ENCODE measurements at places on chromosomes 3 and 15.
A peak's percentile ranks its signal among the peaks of the same experiment; 100 is the strongest.

- DNase-seq = no peak
Observed at GRCh38 chr3:58062472-58062871, 54.2 kb downstream of the FLNB start.

DNA sequence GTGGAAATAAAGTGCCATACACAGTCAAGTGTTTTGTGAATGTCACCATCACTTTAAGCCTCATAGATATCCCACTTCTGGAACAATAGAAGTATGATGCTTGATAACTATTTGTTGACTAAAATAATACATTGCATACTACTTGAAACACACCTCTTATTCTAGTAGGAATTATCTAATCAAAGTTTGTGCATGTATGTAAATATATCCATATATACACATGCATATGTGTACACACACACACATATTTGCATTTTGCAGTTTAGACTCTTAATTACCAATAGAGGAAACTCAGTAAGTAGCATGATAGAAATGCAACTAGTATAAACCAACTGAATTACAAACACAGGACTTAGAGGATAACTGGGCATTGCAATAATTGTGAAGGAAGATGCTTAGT lies 1084.1 kb downstream of the FHIT start:
- no peak for DNase-seq

DNA sequence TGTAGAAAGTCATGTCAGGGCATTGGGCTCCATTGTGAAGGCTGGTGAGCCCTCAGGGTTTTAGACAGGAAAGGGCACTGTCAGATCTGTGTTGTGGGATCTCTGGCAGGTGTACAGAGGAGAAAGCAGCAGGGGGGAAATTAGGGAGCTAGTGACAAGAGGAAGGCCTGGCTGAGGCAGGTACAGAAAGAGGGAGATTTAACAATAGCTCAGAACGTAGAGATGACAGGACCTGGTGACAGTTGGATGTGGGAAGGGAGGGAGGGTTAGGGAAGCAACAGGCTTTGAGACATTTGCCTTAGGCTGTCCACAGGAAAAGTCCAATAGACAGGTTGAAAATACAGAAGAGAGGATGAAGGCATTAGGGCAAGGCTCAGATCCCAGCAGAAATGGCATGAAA lies 288.1 kb downstream of the EPHB1 start:
- no peak for DNase-seq

DNA sequence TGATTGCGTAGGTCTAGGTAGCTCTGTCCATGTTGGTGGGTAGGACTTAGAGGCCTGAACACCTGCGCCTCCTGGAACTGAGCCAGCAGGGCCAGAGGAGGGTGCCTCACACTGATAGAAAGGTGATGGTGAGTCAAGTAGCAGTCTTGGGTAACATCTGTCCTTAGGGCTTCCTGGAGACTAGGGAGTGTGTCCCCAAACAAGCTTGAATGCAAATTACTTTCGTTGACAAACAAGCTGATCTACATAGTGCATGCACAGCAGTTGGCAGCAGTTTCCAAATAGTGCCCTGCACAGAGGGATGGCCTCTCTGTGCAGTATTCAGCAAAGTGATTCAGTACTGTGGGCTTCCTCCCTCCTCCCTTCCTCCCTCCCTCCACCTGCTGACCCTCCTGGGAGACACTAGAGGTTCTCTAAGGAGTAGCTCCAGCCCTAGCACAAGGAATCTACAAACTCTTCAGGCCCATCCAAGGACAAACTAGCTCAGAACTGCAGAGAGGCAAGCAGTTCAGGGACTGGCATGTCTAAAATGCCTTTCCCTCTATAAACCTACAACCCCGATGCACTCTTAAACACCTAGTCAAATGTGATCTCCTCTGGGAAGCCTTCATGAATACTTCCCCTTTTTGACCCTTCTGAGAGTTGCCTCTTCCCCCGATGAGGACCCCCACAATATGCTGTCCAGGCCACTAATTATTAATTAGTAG lies 61.0 kb downstream of the TLE3 start:
- DNase-seq = no peak

DNA sequence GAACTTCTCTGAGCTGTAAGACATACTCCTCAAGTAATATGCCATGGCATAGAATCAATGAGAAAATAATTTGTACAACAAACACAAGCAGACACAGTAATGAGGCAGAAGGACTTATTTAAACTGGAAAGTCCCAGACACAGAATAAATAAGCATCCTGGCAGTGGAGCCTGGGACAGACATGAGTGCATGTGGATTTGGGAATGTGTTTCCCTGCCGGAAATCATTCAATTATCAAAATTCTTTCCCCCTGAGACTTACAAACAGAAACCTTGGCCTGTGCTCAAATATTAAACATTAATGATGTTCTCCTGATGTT lies 520.1 kb downstream of the ROBO1 start:
- no peak for DNase-seq

GRCh38 chr3:42493798-42494151 lies 8.7 kb upstream of the VIPR1 start:
- no peak for DNase-seq

- DNase-seq = no peak
Observed at GRCh38 chr15:64642875-64643274, 132.5 kb downstream of the RBPMS2 start.

DNA sequence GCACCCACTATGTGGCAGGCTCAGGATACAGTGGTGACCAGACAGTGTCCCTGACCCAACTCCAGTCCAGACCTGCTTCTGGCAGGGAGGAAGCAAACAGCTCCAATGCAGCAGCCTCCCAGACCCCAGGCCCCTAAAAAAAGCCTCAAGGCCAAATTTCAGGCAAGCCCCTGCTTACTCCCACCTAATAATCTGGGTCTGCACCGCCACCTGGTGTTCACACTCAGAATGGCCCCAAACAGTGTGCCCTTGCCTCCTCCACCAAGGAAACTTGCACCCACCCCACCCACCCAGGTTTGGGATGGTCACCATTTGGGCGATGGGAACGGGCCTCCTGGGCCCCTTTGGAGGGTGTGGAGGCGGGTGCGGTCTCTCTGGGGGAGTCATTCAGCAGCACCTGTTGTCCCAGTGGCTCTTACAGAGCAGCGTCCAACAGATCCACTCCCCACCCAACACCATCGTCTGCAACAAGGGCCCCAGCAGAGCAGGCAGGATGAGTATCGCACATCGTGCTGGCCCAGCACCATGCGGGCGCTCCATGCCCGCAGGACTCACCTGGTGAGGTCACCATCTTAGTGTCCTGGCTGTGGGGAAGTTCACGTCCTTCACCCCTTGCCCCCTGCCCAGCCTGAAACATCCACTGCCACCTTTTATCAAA lies 17.3 kb downstream of the C3orf18 start:
- DNase-seq = no peak

GRCh38 chr3:194141415-194142155 lies 5.6 kb downstream of the HES1 start:
- DNase-seq = peak; percentile 48

GRCh38 chr15:81809543-81809942 lies 236.3 kb downstream of the MEX3B start:
- DNase-seq = no peak

DNA sequence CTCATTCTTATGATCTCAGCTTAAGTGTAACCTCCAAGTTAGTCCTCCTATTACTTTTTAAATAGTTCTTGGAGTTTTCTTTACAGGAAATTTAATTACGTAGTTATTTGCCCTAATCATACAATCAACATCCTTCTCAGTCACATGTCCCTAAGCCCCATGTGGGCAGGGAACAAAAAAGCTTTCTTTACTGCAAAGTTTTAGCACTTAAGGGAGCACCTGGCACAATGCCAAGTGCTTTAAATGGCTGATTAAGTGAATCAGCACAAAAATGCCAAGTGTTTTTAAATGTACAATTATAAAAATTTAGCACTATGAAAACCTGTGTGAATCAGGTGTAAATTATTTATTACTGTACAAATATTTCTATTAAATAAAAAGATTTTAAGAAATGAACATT lies 445.3 kb downstream of the C3orf38 start:
- no peak for DNase-seq

DNA sequence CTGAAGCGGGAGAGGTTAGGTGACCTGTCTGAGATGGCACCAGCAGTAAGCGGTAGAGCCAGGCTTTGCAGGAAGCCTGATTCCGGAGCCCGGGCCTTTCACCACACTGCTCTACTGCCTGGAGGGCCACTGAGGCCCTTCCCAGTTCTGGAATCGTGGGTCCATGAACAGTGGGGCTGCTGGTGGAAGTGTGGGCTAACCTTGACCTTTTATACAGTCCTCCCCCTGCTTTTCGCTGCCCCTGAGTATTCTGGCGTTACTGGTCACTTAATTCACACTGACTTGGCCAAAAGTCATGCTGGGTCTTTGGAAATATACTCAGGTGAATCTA lies 2.6 kb upstream of the ABTB1 start:
- no peak for DNase-seq

DNA sequence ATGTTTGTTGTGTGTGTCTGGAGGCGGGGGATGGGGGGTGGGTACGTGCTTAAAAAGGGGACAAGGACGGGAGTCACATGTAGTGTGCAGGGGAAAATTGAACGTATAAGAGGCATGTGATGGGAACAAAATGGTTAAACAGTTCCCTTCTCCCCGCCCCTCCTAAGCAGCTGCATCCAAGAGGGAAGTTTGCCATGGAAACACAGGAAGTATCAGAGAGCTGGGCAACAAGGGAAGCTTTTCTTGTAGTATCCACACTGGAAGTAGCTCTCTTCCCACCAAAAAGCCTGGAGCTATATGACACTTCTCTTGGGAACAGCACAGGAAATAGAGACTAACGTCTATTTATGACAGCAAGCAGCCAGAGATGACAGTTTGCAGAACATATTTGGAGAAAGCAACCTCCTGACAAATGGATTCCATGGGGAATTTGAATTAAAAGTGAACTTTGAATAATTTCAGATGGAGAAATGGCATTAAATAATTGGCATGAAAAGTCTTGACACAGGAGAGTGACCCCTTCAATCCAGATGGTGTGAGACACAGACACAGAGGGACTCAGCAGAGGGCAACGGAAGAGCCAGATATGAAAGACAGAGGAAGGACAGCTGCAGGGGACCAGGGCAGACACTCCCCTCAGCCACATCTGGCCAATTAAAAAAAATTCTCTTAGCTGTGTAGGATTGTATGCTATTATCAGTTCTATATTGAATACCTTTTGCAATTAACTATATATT lies 294.2 kb upstream of the TBL1XR1 start:
- peak; percentile 42 for DNase-seq

Measured in amygdala (tissue), 56 donors.